Right lobe of liver (tissue), 6 donors: ENCODE measurements at places on chromosomes 13 and 19. TPM values are rescaled to one million over a fixed set of nuclear protein-coding genes. Genes with fewer than 3 reads are reported as not detected.

Gene ARL11
- 0.42 TPM for total RNA-seq

Gene TBC1D4
- total RNA-seq = 18.6 TPM

- DNase-seq = no peak
These were observed 21.0 kb upstream of the SPRY2 start for GRCh38 chr13:80361883-80362327.

GRCh38 chr13:54394085-54394700 lies 1365.6 kb downstream of the OLFM4 start:
- DNase-seq = no peak

DNA sequence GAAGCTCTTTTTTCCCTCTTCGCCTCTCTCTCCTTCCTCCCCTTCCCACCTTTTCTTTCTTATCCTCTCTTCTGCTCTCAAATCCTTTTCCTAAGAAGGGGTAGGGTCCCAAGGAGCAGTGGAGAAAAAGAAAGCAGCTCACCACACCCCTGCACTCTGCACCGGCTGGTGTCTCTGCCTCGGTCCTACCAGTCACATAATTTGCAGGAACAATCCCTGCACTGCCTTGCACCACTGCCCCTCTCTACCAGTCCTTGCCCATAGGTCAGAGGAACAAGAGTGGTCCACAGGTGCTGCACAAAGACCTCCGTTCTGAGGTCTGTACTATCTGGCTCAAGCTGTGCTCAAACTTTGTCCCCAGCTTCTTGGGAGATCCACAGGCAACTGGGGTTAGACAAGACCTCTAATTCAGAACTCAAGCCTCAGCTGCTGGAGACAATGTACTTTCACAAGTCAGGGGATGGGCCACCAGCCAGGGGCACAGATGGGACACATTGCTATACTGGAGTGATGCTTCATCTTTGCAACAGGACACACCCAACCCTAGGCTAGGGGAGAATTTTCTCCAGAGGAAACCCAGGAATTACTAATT lies 125.4 kb upstream of the ZNF507 start:
- no peak for DNase-seq

Gene MKNK2
- 99.5 TPM for total RNA-seq

DNA sequence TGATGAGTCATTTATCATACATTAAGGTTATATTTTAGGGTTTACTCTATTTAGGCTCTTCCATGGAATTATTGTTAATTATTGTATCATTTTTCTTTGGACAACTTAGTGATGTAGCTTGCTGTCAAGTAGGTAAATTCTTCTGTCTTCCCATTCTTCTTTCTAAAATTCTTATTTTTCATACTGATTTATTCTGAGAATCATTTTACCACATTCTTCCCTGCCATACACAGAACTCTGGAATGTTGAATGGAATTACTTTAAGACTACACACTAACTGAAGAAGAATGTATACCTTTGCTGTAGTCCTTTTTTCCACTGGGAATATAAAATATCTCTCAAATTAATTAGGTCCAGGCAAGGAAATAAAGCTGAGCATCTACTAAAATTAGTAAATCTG lies 24.5 kb upstream of the SLC7A1 start:
- DNase-seq = no peak

DNA sequence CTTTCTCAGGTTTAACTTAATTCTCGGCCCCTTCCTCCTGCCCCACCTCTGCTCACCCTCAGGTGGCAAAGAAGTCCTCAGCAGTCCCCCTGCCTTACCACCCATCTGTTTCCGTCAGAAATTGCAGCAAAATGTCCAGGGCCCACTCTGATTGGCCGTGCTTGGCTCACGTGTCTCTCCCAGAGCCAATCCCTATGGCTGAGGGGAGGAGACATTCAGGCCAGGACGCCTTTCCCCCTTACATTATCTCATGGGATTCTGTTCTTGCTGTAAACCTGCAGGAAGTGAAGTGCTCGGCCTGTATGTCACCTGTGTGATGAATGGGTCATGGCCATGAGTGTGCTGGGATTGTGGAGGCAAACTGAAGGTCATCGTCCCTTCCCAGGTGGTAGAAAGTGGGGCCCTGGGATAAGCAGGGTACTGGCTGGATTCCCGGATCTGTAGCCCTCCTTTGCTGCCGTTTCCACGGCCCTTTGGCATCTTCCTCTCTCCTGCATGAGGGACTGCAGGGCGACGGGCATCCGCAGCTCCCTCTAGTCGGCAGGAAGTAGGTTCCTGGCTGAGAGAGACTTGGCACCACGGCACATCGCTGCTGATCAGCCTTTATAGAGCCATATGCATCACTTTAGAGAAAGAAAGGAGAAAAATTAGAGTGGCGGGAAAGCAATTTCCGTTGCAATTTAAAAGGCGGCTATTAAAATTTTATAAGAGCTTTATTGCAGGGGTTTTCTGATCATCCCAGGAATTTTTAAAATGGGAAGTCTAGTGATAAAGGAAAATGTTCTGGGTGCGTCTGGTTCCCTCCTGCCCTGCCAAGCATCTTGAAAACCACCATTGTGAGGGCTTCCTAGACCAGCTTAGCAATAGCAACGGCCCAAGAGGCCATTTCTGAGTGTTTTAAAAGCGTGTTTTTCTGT lies 118.2 kb downstream of the SIPA1L3 start:
- DNase-seq = no peak

GRCh38 chr13:50787316-50788195 lies 55.9 kb downstream of the DLEU7 start:
- no peak for DNase-seq
